ENCODE measurements at places on chromosomes 1 and 21. TPM values are rescaled to one million over a fixed set of nuclear protein-coding genes. Genes with fewer than 3 reads are reported as not detected.

GRCh38 chr1:190192627-190193026, 285.0 kb downstream of the BRINP3 start:
- no peaks in the 10 kb centered on the region for H3K4me1 ChIP-seq
- no peaks in the 10 kb centered on the region for H3K36me3 ChIP-seq
- no peak for DNase-seq
- H3K27ac ChIP-seq, result no peak overlapping the region
- no peaks in the 10 kb centered on the region for H3K27me3 ChIP-seq

GRCh38 chr1:64065571-64065970, 137.9 kb upstream of the UBE2U start:
- no peaks in the 10 kb centered on the region for H3K4me1 ChIP-seq
- no peak overlapping the region for H3K27ac ChIP-seq
- DNase-seq, result no peak
- H3K36me3 ChIP-seq, result no peaks in the 10 kb centered on the region

DNA sequence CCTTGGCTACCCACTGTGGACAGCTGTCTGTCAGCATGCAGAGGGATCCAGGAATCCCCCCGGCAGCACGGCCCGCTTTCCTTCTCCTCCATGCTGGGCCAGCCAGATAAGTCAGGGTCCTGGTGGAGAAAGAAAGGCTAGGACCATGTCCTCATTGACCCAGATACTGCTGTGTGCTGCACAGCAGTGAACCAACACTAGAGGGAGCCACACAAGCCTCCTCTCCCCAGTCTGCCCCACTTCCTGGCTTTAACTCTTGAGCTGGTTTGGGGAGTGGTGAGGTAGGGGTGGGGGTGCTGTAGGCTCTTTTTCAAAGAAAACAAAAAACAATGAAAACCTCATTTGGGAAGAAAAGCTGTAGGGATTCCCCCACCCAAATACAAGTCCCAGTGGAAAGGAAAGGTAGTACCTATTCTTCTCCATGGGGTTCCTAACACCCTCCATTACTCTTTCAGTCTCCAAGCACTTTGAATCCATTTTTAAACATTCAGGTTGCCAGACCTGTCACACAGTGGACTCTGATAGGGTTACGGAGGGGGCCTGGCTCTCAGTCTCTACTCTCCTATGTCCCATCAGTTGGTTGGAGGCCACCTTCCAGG, 84.9 kb upstream of the CD1D start:
- H3K27me3 ChIP-seq, result no peaks in the 10 kb centered on the region
- peak; percentile 23 for DNase-seq
- no peaks in the 10 kb centered on the region for H3K36me3 ChIP-seq
- no peak overlapping the region for H3K4me3 ChIP-seq

DNA sequence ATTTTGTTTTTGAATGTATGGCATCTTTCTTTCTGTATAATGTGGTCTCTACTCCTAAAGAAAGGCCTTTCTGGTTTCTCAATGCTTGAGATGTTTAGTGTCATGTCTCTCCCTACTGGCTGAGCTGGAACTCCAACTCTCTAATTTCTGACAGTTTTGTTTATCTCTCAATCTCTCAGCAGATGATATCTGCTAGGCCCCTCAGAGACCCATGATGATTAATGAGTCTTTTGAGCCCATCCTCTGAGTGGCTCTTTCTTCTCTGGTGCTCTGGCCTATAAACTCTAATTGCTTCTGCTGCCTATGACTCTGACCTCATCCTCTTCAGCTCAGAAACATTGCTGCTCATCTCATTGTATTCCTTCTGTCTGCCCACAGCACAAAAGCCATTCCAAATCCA, 46.6 kb downstream of the CRB1 start:
- DNase-seq, result no peak
- H3K36me3 ChIP-seq, result no peaks in the 10 kb centered on the region
- no peaks in the 10 kb centered on the region for H3K4me1 ChIP-seq
- H3K27ac ChIP-seq, result no peak overlapping the region

The LRRC3 gene
- polyA plus RNA-seq, result 0.59 TPM

Data from CD14-positive monocyte (primary cell).